ENCODE measurements at places on chromosomes 12 and 14. TPM values are rescaled to one million over a fixed set of nuclear protein-coding genes. Genes with fewer than 3 reads are reported as not detected.

Gene CLEC7A
- not detected for total RNA-seq

Gene SCNN1A
- not detected for total RNA-seq

Gene MYG1
- 32.3 TPM for total RNA-seq

Gene SRSF9
- 195 TPM for total RNA-seq

Gene CEBPE
- total RNA-seq: not detected

Gene DHH
- 0.07 TPM for total RNA-seq

Gene SPRYD4
- total RNA-seq: 1.2 TPM

Gene KRT86
- total RNA-seq: 5.0 TPM

Gene ITGB7
- total RNA-seq: 0.40 TPM
